ENCODE measurements at places on chromosomes 7 and 10.

DNA sequence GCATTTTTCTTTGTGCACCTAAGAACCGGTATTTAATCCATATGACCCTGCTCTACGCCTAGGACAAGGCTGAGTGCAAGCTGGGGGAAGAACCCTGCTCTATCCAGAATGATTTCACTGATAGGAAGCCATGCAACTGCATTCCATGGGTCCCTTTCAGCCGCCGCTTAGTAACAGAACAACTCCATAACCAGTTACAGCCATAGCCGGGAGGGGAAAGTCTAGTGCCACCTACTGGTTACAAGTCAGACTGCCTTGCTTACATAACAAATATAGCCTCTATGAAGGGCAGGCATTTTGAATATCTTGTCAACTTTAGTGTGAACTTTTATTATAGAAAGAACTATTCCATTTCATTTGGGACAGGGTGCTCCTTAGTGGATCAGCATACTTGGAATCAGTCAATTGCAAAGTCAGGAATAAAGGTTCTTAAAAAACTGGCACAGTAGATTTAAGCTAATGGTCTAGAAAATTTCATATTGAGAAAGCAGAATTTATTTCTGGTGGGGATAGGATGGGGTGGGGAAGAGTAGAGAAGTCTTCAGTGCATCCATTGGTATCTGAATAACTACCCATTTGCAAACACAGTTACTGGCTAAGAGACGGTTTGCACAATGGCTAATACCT, 521.7 kb downstream of the ADRA2A start:
- peak; percentile 39 for DNase-seq

- DNase-seq = no peak
Measured at GRCh38 chr7:142445019-142445686, 187.3 kb upstream of the PRSS58 start.

GRCh38 chr7:20320786-20321185, 9.9 kb upstream of the ITGB8 start:
- no peak for DNase-seq

DNA sequence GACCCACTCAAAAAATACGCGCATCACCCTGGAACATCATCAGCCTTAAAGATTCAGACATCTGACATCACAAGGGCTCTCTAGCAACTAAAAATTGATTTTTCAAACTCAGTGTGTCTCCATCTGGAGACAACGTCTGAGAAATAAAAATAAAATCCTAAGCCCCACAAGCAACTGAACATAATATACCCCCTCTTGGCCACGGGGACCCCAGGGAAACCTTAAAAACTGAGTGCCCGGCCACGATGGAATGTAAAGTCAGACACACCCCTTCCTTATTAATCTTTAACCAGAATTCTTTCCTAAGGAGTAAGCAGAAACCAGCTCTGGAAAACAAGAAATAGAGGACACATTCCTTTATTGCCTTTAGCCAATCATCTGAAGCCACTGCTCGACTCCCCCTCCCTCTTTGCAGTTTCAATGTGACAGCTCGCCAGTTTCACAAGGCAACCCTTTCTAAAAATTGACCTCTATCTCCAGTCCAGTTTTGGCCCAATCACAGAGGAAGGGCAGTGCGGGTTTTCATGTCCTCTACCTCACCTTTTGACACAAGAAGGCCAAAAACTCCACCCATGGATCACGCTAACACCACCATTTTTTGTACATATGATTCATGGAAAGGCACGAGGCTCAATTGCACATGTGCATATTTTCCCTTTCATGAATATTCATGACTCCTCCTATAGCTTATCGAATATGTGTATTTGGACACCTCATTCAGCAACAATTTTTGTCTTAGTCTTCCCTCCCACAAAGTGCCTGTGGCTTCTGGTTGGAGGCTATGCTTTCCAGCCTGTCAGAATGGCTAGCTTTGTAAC, 24.2 kb downstream of the IFIT3 start:
- DNase-seq = no peak

GRCh38 chr7:131653418-131654248, 97.2 kb upstream of the PODXL start:
- no peak for DNase-seq

DNA sequence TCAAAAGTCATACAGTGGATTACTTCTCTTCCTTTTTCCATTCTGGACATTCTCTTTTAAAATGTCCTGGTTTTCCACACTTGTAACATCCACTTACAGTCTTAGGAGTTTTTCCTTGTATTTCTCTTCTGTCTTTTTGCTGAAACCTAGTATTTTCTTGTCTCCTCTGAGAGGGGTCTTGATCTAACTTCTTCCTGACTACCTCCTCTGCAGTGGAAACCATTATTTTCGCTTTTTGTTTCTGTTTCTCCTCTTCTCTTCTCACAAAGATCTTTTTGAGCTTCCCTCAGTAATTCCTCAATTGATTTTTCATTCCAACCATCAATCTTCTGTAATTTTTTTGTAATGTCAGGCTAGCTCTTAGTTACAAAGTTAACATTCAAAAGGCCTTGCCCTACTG, 23.7 kb upstream of the ELOVL3 start:
- no peak for DNase-seq

DNA sequence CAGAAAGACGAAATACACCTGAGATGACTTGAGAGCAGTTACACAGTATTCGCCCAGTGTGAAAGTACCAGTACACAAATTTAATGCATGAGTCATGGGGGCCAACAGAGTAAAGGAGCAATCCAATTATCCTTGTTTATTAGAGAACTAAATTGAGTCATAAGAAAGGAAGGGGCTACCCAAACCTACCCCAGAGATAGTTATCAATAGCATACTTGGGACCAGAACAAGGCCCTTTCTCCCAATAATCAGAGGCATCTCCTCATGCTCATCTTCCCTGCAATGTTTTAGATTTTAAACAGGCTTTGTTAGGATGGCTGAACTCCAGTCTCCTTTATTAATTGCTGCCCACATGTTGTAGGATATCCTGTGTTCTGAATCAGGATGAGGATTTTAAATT, 239.7 kb upstream of the LRGUK start:
- no peak for DNase-seq

DNA sequence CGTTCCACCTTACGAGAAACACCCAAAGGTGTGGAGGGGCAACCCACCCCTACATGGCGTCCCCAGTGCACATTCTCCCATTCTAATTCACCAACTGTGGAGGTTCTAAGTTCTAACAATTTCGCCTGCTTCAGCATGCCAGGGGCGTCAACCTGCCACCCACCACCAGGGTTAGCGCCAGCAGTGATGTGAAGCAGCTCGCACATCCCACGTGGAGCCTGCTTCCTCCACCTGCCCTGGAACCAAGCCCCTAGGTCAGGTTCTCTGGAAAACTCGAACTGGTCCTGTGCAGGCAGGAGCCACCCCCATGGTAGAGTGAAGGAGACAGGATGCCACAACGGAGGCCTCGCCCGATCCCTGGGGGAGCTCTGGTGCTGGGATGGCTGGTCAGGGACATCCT, 33.3 kb upstream of the FXYD4 start:
- no peak for DNase-seq

DNA sequence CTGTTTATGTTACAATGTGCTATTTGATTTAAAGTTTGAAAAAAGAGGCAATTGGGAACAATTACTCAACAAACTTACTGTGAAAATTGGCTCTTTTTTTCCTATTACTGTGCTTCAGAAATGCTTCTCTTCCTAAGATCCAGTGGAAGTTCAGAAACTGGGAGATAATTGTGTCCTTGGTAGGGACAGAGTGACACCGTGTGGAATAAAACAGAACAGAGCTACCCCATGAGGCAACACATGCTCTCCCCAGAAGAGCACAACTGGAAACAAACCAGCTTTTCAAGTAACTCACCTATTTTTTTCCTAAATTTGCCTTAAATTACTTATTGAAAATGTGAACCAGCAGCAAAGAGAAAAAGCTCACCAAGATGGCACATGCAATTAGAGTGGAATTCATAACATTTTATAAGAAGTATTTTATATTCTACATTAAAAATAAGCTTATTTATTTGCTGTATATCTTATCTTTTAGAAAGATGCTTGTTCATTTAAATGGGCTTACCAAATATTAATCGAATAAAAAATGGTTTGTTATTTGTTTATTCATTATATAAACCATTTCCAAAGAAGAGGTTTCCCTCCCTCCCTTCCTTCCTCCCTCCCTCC, 346.1 kb upstream of the ANKRD30A start:
- DNase-seq = peak; percentile 81

DNA sequence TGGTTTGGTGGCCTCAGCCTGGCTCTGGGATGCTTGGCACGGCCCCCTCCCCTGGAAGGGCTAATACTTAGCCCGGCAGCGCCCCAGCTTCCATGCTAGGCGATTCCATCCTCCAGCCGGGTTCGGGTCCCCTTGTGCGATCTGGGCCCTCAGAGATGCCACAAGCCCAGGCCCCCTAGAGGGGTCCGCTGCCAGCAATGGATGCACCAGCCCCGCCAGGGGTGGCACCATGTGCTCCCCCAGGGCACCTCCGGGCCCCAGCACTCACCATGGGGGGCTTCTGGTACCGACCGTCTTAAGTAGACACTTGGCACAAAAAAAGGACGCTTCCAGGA, 125.7 kb upstream of the KCTD7 start:
- DNase-seq = no peak

GRCh38 chr10:69043931-69044531, 43.9 kb upstream of the SRGN start:
- DNase-seq = no peak
